ENCODE measurements at places on chromosomes 6 and 20. TPM values are rescaled to one million over a fixed set of nuclear protein-coding genes. Genes with fewer than 3 reads are reported as not detected.

The RSPH4A gene
- total RNA-seq, result 1.1 TPM

The RSPO3 gene
- total RNA-seq, result 1.5 TPM

The TLDC2 gene
- not detected for total RNA-seq

The TRAPPC3L gene
- total RNA-seq, result not detected

The RAB44 gene
- total RNA-seq, result not detected

The COL11A2 gene
- under 0.01 TPM for total RNA-seq

The AK9 gene
- 2.4 TPM for total RNA-seq

The TFAP2A gene
- total RNA-seq, result 0.12 TPM

The MBOAT1 gene
- 2.0 TPM for total RNA-seq

The HLA-DPA1 gene
- total RNA-seq, result 5.1 TPM

The AKAP7 gene
- total RNA-seq, result 1.4 TPM

The KCNG1 gene
- 28.1 TPM for total RNA-seq

The C20orf173 gene
- not detected for total RNA-seq

The RNF182 gene
- total RNA-seq, result 0.70 TPM

The SLC17A1 gene
- not detected for total RNA-seq

The SIGLEC1 gene
- not detected for total RNA-seq

The MAK gene
- total RNA-seq, result not detected

The BCKDHB gene
- 10.2 TPM for total RNA-seq

The SYTL3 gene
- total RNA-seq, result 0.58 TPM

The HLA-DOB gene
- total RNA-seq, result 2.2 TPM

The FILIP1 gene
- total RNA-seq, result 0.43 TPM

The BEND3 gene
- total RNA-seq, result 0.60 TPM

The HMGN3 gene
- total RNA-seq, result 54.2 TPM

The SNAP25 gene
- 2.1 TPM for total RNA-seq

The SLC22A3 gene
- 7.4 TPM for total RNA-seq

The CENPQ gene
- total RNA-seq, result 4.0 TPM

The HDGFL1 gene
- not detected for total RNA-seq

The STMND1 gene
- not detected for total RNA-seq

The CNPY3 gene
- total RNA-seq, result 44.8 TPM

The HMGCLL1 gene
- total RNA-seq, result not detected

The HLA-DRB1 gene
- total RNA-seq, result not detected

The MAS1 gene
- not detected for total RNA-seq

The HSF2 gene
- 5.5 TPM for total RNA-seq

The DPPA5 gene
- total RNA-seq, result not detected

The SLCO4A1 gene
- 0.26 TPM for total RNA-seq

The GHRH gene
- not detected for total RNA-seq

The SLC35D3 gene
- not detected for total RNA-seq

The PNISR gene
- total RNA-seq, result 70.1 TPM

The SYNE1 gene
- 49.7 TPM for total RNA-seq

The CST1 gene
- total RNA-seq, result not detected

The FGD2 gene
- total RNA-seq, result not detected

The ANKRD66 gene
- total RNA-seq, result not detected

The GPR63 gene
- total RNA-seq, result 0.47 TPM

The LKAAEAR1 gene
- total RNA-seq, result not detected

The RBPJL gene
- total RNA-seq, result not detected

The CST4 gene
- total RNA-seq, result not detected

The EYS gene
- total RNA-seq, result not detected
